ENCODE measurements at places on chromosomes 2 and 18.

DNA sequence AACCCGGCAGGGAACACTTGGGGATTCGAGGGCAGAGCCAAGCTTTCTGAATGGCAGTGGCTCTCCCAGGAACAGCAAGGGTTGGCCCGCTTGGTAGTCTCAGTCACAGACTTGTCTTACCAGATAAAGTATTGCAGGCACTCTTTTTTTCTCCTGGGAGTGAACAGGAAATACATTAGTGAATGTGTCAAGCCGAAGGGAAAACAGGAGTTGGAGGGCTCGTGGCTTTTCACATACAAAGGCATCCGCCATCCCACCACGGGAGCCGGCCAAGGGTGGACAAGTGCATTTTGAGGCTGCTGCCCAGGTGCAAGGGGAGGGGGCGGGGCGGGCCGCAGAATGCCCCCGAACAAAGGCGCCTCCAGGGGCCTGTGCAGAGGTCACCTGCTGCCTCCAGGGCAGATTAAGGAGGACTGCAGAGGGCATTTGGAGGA, 163.3 kb upstream of the SIX3 start:
- no peak for DNase-seq

- no peak for DNase-seq
Measured at GRCh38 chr2:39837856-39838453, 58.9 kb upstream of the THUMPD2 start.

DNA sequence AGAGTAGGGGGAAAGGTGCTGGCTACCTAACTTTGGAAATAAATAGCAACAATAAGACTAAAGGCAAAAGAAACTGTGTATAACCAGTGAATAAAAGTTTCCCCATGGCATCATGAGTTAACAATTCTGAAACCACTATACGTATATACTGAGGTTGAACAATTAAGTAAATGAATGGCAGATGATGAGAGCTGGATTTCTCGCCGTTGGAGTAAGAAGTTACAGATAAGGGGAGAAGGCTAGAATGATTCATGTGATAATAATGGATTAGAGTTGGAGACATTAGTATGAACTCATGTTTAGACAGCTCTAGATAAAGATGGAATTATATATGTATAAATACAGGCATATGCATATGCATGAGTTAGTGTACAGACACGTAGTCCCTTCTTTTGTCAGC, 152.7 kb downstream of the UBR3 start:
- no peak for DNase-seq

- no peak for DNase-seq
Measured at GRCh38 chr18:22044474-22045220, 124.7 kb upstream of the GATA6 start.

- DNase-seq, result no peak
Measured at GRCh38 chr2:98541489-98541888, 66.8 kb downstream of the COA5 start.

DNA sequence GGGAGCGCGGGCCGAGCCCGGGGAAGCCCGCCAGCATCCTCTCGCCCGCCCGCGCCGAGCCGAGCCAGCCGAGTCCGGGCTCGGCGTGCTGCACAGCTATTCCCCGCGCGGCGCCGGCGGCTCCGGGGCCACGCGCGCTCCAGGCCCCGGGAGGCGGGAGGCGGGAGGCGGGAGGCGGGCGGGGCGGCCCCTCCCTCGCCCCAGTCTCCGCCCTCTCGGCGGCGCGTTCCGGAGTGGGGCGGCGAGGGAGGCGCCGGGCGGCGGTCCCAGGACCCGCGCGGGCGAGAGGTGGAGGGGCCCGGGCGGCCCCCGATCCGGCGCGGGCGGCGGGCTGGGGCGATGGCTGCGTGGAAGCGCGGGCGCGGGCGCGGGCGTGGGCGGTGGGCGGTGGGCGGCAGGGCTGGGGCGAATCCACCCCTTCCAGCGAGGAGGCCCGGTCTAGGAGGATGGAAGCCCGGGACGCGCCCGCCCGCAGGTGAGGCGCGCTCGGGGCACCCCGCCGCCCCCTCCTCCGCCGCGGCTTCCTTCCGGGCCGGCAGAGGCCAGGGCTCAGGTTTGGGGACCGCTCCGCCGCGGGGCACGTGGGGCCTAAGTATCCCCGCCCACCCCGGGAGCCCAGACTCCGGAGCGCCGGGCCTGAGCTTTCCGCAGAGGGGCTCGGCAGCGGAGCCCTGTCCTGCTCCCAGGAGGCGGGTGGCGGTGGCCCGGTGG, at the start of gene ADCY3:
Gene ADCY3 (minus strand): TSS at position 140 of the 711 bp plus-strand sequence. CDS start 1,250 bp downstream, outside the sequence.
- DNase-seq, result peak; percentile 35

- DNase-seq, result no peak
Measured at GRCh38 chr2:54927085-54927750, 123.0 kb downstream of the RTN4 start.

- no peak for DNase-seq
Measured at GRCh38 chr18:48206887-48207286, 202.3 kb downstream of the ZBTB7C start.

DNA sequence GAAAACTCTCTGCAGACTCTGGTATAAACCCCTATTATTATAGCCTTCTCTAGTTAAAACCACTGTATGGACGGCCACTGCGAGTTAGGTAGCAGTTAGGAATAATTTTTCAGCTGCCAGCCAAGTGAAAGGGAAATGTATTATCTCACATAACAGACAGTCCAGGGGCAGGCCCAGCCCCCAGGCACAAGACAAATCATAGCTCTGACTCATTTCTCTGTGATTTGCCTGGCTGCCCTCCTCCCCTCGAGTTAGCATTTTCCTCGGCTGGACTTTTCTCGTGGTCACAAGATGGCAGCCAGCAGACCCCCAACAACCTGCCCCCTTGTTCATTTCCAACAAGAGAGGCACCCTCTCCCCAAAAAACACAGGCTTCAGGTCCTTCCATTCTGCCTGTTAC, 10.5 kb downstream of the VIT start:
- no peak for DNase-seq

DNA sequence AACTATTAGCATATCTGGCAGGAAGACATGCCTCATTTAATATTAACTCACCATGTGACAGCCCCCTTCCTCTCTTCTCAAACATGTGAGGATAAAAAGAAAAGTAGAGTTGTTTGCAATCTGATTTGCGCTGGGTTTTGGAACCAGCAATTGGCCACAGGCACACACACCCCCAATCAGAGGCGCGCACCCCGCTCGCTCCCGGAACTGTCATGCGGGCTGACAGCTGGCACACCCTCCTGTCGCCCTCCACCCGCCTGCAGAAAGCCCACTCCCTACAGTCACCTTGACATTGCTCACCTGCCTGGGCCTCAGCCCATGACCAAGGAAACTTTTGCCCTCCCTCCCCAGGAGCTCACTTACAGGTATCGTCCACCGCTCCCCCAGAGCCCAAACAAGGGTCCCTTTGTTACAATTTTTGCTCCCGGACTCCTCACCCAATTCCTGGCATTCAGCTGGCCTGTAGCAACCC, 1.1 kb downstream of the COBLL1 start:
- no peak for DNase-seq
